Fibroblast of pulmonary artery (primary cell): ENCODE measurements at places on chromosomes 11 and 22.

DNA sequence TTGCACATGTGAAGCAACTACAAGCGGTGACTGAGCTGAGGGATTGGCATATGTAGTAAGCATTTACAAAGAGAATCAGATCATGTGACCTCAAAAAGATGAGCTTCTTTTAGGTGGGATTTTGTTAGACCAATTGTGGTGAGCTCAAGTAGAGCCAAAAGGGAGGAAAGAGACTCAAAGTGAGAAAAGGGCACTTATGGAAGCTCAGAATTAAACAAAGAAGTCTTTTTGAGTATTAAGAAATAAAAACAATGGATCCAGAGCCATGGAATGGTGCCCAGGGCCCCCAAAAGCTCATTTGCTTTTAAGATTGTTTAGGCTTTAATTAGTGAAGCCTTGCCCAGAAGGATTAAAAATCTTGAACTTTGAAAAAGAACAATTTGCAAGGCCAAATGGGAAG, 246.7 kb upstream of the MPPED2 start:
- no peak for DNase-seq

GRCh38 chr22:27601195-27601594, 200.4 kb downstream of the MN1 start:
- no peak for DNase-seq

DNA sequence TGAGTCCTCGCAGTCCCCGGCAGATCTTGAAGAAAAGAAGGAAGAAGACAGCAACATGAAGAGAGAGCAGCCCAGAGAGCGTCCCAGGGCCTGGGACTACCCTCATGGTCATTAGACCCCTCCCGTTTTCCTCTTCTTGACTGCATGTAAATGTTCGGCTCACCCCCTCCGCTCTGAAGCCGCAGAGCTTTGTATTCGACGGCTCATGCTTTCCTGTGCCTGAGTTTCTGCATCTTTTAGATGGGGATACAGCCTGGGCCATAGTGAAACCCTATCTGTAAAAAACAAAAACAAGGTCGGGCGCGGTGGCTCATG, 7.7 kb downstream of the USP18 start:
- DNase-seq = no peak

DNA sequence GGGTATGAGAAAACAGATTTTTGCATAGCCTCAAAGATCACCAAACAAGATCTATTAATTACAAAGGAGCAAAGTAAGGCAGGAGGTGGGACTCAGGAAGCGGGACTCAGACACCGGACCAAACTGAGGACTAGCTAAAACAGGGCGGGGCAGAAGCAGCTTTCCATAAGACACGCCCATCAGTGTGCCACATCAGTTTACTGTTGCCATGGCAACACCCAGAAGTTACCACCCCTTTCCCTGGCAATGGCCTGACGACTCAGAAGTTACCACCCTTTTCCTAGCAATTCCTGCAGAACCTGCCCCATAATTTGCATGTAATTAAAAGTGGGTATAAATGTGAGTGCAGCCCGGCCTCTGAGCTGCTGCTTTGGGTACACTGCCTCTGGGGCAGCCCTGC, 173.9 kb downstream of the SHANK2 start:
- DNase-seq = no peak

GRCh38 chr11:71139516-71140205, 112.7 kb downstream of the SHANK2 start:
- no peak for DNase-seq
